NK-92 treated with Interleukin-12 subunit alpha and Interleukin-12 subunit beta, amount 100 ng/mL, for 24 hours (cell line): ENCODE measurements at places on chromosomes 13 and 19.

DNA sequence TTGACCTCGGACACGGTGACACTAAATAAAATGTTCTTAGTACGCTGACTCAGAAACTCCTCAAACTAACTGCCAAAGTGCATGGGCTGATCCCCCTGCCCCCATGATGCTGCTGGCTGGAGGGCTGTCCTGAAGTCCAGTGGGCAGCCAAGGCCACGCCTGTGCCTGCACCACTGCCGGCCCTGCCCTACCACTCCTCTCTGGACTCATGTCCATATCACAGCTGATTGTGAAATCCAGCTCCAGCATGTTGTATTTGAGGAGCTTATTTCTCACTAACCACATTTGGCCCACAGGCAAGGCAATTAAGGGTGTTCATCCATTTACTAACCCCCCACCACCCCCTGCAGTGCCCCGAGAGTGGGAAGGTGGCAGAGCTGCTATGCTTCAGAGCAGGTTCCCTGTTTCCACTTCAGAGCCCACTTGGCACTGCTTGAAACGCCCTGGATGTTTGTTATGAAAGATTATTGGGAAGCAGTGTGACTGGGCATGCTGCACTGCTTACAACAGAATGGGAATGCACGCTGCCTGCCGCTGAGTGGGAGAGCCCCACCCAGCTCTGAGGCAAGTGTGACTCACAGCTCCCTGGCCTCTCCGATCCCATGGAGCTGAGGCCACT lies 114.0 kb downstream of the UQCRFS1 start:
- no peak for DNase-seq

- no peak for DNase-seq
Observed at GRCh38 chr13:21008026-21008425, 53.4 kb downstream of the LATS2 start.

DNA sequence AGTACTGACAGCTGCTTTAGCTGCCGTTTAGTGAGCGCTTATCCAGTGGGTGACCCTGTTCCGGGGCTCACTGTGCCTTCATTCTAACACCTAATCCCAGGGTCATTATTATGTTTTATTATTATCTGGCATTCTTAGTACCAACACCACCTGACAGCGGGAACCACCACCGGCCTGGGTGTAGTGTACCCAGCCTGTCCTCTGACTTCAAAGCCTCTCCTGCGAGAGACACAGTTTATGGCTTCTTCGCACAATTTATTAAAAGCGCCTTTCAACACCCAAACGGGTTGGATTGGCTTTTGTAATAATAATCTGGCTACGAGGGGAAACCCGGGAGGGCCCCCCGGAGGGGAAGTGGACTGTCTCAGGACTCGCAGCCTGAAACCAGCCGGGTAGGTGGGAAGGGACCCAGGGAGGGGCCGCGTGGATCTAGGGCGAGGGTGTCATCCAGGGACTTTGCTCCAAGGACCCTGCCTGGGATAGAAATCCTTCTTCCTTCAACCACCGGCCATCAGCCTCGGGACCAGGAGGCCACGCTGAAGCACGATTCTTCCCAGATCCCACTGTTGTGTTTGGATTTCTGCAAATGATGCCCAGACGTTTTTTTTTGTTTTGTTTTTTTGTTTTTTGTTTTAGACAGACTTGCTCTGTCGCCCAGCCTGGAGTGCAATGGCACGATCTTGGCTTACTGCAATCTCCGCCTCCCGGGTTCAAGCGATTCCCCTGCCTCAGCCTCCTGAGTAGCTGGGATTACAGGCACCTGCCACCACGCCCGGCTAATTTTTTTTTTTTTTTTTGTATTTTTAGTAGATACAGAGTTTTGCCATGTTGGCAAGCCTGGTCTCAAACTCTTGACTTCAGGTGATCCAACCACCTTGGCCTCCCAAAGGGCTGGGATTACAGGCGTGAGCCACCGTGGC lies 1.6 kb upstream of the ZBTB7A start:
- DNase-seq: no peak

DNA sequence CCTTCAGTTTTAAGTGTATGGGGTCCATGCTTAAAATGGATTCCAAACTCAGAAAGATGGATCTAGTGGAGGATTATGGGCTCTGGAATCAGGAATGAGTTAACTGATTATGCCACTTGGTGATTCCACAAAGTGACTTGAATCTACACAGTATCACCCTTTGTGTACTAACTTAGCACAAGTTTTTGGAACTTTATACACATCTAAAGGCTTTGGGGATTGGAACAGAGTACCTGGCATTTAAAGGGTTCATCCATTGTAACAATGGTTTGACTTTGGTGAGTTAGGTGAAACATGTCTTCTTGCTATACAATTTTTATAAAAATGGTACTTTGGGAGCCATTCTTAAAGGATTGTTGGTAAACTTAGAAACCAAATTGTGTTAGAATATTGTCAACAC lies 1.1 kb downstream of the RPL21 start:
- no peak for DNase-seq

DNA sequence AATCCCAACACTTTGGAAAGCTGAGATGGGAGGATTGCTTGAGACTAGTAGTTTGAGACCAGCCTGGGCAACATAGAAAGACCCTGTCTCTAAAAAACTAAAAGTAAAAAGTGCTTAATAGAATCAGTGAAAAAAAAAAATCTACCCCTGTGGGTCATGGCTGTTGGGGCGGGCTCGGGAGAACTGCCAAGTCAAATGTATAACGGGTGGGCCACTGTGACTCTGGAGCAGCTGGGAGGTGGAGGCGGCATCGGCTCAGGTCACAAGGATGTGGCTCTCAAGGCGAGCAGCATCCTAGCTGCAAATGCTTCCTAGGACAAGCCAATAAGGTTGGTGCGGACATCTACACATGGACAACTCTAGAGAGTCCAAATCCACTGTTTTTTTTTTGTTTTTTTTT lies 30.9 kb downstream of the C19orf47 start:
- no peak for DNase-seq

DNA sequence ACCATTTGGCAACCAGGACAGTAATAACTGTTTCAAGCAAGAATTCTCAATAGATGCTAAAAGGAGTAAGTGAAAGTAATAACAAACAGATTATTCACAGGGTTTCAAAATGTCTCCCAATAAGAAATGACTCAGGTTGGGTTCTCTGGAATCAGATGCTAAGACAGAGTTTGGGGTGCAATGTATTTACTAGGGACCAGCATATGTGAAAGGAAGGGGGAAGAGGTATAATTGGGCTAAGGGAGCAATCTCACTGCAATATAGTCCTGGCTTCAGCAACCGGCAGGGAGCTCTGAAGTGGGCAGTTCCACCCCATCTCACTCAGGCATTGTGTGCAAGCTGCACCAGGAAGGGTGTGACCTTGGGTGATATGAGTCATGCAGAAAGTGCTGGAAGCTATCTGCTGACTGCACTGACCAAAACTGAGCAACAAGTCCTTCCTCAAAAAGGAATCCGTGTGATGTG lies 23.4 kb downstream of the ZDHHC20 start:
- peak; percentile 7 for DNase-seq

- no peak for DNase-seq
Observed at GRCh38 chr19:41734585-41734984, 20.7 kb upstream of the CEACAM6 start.

- no peak for DNase-seq
Observed at GRCh38 chr13:40095695-40096356, 440.4 kb downstream of the COG6 start.
